ENCODE measurements at places on chromosomes 11 and 22.

GRCh38 chr11:72119198-72119597, 6.7 kb upstream of the ANAPC15 start:
- DNase-seq, result no peak

GRCh38 chr22:40070701-40071100, 75.9 kb downstream of the FAM83F start:
- DNase-seq, result peak; percentile 58

DNA sequence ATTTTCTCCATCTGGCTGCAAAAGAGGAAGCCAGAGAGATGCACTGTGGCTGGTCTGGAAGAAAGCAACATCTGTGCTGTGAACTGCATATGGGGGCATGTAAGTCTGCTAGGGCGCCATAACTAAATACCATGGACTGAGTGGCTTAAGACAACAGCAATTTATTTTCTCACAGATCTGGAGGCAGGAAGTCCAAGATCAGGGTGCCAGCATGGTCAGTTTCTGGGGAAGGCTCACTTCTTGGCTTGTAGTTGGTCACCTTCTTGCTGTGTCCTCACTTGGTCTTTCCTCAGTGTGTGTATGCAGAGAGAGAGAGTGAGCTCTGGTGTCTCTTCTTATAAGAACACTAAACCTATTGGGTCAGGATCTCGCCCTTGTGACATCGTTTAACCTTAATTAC, 34.9 kb upstream of the POLD3 start:
- no peak for DNase-seq

GRCh38 chr22:40580631-40581030, 55.9 kb downstream of the MRTFA start:
- DNase-seq, result no peak

DNA sequence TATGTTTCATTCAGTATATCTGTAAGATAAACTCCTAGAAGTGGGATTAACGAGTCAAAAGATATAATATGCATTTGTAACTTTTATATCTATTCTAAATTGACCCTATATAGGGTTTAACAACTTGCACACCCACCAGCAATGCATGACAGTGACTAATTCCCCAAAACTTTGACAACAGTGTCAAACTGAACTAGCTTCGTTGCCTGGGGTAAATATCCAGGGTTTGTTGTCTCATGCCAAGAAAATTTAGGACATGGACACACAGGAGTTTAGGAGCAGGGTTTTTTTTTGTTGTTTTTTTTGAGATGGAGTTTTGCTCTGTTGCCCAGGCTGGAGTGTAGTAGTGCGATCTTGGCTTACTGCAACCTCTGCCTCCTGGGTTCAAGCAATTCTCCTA, 5.1 kb downstream of the SNU13 start:
- no peak for DNase-seq

DNA sequence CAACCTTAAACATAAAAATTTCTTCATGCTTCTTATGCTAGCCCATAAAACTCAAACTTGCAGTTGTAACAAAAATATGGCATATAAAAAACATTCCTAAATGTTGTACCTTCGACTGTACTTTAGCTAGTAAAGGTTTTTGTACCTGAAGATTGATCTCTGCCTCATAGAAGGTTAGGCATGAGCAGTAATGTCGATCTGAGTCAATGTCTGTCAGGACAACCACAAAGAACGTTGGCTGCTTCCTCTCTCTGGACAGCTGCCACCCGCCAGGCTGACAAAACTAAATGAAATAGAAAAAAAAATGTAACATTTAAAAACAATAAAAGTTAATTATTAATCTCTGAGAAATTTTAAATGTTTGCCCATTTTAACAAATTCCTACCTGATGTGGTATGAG, 251.3 kb downstream of the SBF2 start:
- peak; percentile 25 for DNase-seq

DNA sequence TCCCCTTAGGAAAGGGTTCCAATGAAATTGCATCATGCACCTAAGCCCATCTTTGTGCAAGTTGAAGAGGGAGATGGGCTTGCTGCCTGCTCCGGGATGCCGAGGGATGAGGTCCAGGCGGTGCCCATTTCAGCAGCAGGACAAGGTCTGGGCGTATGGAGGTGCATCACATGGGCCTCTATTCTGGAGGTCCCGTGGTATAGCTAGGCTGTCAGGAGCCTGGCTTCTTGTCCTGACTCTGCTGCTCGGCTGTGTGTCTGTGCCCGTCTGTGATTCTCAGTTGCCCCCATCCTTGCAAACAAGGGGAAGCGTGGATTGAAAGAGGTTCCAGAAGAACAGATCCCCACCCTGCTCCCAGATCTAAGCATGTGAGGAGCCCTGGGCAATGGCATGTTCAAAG, 130.0 kb downstream of the OSBP2 start:
- DNase-seq, result no peak

- DNase-seq, result peak; percentile 18
Observed at GRCh38 chr11:75492181-75492820, 33.4 kb downstream of the GDPD5 start.

DNA sequence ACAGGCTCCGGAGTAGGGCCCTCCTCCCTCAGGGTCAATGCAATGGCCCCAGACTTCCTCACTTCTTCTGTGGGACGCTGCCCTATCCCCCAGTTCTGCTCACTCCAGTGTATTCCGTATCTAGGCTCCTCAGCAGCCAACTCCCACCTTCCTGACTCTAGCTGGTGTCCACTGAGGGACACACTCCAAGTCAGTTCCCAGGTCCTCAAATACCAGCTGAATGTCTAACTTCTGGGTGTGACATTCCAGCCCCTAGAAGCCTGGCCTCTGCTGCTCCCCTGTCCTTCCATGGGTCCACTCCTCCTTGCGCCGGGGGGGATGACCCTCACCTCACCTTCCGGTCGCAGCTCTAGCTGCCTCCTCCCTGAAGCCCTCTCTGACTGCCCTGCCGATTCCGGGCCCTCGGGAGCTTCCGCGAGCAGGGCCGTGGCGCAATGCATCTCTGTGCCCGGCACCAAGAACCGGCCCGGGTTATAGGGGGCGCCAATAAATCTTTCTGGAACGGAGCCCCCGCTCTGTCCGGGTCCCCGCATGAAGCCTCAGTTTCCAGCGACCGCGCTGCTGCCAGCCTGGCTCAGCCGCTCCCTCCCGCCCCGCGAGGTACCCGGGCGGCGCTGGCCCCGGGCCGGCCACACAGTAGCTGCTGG, 15.4 kb downstream of the BAD start:
- DNase-seq, result peak; percentile 51

GRCh38 chr11:48040830-48041444, 60.6 kb downstream of the PTPRJ start:
- DNase-seq, result no peak

- peak; percentile 96 for DNase-seq
Observed at GRCh38 chr11:8011981-8012444, 24.9 kb downstream of the EIF3F start.

DNA sequence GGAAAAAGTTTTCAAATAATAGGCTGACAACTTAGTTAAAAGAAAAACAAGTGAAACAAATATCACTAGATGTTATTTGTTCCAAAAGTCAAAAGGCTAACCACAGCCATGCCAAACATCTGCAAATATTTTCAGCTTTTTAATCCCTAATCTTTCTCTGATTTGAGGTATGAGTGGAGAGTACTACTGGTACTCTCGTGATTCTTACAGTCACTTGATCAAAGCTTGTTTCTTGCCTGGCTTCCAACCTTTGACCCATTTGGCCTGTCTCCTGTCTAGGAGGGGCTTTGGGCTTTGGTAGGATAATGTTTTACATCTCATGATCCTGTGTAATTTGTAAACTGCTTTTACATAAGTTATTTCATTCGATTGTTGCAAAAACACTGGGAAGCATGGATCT, 301.8 kb upstream of the SORL1-AS1 start:
- DNase-seq, result peak; percentile 37
